Mesendoderm (in vitro differentiated cells): ENCODE measurements at places on chromosomes 12 and 14.
A peak's percentile ranks its signal among the peaks of the same experiment; 100 is the strongest.

DNA sequence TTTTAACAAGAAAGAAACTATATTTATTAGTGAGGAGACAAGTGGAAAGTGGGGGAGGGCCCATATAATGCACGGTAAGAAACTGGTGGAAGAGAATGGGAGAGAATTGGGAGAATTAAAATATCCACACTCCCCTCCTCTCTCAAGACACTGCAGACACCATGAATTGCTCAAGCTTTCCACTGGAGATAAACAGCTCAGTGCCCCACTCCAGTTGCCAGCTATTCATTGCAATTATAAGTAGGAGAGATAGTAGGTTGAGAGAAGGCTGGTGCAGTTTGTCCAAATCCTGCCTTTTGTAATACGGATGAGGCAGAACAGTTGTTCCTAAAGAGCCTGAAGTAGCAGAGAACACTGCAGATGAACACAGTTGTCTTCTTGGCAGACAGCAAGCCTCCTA lies 38.2 kb downstream of the DCAF5 start:
- no peaks in the 10 kb centered on the region for H3K4me1 ChIP-seq
- no peak overlapping the region for H3K27ac ChIP-seq
- no peak for DNase-seq
- no peaks in the 10 kb centered on the region for H3K27me3 ChIP-seq

DNA sequence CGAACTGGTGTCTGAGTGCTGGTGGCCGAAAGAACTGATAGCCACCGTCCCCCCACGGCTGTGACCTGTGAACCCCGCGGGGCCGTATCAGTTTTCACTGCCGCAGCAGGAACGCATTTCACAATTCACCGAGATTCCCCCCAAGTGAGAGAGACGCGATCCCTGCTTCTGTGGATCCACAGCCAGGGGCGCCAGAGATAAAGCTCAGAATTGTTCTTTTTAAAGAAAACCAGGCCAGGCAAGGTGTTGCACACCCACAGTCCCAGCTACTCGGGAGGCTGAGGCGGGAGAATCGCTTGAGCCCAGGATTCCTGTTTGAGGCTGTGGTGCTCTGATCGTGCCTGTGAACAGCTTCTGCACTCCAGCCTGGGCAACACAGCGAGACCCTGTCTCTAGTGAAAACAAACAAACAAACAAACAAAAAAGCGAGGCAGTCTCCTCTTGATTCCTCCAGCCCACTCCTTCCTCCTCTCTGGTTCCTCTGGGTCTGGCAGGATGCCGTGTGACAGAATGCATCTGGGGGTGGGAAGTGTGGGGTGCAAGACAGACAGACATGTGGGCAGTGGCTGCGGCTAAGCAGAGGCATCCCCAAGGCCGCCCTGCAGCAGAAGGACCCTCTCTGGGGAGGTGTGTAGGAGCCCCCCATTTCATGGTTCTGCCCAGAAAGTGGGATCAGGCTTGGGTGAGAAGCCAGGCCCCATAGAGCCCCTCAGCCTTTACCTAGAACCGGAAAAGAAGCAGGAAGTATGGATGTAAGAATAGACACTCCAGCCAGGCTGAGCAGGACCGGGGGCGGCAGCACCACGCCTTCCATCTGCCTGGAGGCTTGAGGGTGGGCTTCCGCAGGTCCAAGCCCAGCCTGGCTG lies 39.2 kb upstream of the PPP1R13B start:
- H3K27ac ChIP-seq: no peak overlapping the region
- H3K27me3 ChIP-seq: no peaks in the 10 kb centered on the region
- H3K36me3 ChIP-seq: no peaks in the 10 kb centered on the region
- H3K4me1 ChIP-seq: no peaks in the 10 kb centered on the region
- peak; percentile 73 for DNase-seq

GRCh38 chr12:15186597-15186996 lies 34.6 kb downstream of the RERG start:
- no peak overlapping the region for H3K4me3 ChIP-seq
- DNase-seq: no peak
- no peaks in the 10 kb centered on the region for H3K36me3 ChIP-seq
- H3K27ac ChIP-seq: no peak overlapping the region
- H3K27me3 ChIP-seq: no peaks in the 10 kb centered on the region
- no peaks in the 10 kb centered on the region for H3K4me1 ChIP-seq

DNA sequence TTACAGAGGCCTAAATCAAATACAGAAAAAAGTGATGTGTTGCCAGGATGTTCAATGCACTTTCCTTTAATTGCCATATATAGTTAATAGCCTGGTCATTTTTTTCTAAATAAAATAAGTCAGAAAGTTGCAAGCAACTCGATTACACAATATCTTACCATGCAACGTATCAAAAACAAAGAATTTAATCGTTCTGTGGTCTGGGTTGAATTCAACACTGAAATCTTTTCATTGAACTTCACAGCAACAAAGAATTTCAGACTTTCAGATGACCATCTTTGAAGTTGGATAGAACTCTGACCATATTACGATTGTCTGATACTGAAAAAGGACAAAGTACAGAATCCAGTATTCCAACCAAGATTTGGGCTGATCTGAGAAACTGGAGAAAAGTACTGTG lies 231.9 kb downstream of the SLC25A21 start:
- DNase-seq: no peak
- no peak overlapping the region for H3K4me3 ChIP-seq
- no peak overlapping the region for H3K27ac ChIP-seq
- no peaks in the 10 kb centered on the region for H3K27me3 ChIP-seq
- no peaks in the 10 kb centered on the region for H3K4me1 ChIP-seq
- H3K36me3 ChIP-seq: no peaks in the 10 kb centered on the region

DNA sequence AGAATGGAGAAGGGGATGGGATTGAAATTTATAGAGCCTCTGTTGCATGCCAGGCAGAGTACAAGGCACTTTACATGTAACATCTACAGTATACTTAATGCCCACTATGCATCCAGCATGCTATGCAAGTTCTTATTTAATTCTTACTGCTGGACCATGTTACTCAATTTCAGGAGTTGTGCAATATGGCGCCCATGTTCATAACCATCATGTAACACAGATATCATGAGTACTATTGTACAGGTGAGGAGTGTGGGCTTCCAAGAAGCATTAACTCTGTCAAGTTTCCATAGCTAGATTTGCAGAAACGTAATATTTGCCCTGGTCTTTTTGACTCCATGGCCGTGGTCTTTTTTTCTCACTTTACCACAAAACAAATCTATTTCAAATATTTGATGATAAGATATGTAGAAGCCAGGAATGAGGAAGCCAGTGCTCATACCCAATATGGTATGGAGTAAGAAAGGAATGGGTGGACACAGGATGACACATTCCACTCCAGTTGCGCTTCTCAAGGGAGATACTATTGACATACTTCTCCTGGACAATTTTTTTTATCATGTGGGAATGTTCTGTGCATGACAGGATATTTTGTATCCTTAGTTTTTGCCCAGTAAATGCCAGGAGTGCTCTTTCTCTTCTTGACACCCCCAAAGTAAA lies 191.8 kb downstream of the C12orf75 start:
- H3K4me1 ChIP-seq: no peaks in the 10 kb centered on the region
- no peak overlapping the region for H3K27ac ChIP-seq
- no peak for DNase-seq
- H3K4me3 ChIP-seq: no peak overlapping the region
- H3K36me3 ChIP-seq: no peaks in the 10 kb centered on the region

- no peaks in the 10 kb centered on the region for H3K36me3 ChIP-seq
- H3K27ac ChIP-seq: no peak overlapping the region
- H3K27me3 ChIP-seq: no peaks in the 10 kb centered on the region
Measured at GRCh38 chr12:32702473-32702872, 23.4 kb downstream of the DNM1L start.

- no peaks in the 10 kb centered on the region for H3K36me3 ChIP-seq
- no peak overlapping the region for H3K4me3 ChIP-seq
- H3K27ac ChIP-seq: no peak overlapping the region
- no peaks in the 10 kb centered on the region for H3K4me1 ChIP-seq
- no peaks in the 10 kb centered on the region for H3K27me3 ChIP-seq
Measured at GRCh38 chr12:77469578-77470333, 360.9 kb upstream of the NAV3 start.

GRCh38 chr14:24095271-24096068 lies 1.4 kb downstream of the PCK2 start:
- no peaks in the 10 kb centered on the region for H3K27me3 ChIP-seq
- DNase-seq: peak; percentile 94
- H3K4me3 ChIP-seq: peak overlapping the region; percentile 99
- peaks cover 10% of the 10 kb centered on the region for H3K36me3 ChIP-seq
- H3K27ac ChIP-seq: peak overlapping the region; percentile 90

DNA sequence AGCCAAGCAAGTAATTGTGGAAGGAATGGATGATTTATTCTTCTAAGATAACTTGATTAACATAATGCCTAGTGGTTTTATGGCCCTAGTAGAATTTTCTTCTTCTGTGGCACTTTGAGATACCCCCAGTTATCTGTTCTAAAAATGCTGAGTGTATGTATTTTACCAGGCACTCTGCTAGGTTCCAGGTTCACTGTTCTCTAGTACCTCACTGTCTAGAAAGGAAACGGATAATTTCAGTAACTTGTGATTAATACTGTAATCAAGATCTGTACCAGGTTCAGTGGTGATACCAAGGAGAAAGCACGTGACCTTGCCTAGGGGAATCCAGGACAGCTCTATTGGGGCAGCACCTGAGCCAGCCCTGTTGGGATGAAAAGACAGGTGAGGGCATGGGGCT lies 8.0 kb downstream of the ANO6 start:
- H3K27me3 ChIP-seq: no peaks in the 10 kb centered on the region
- no peak for DNase-seq
- H3K4me3 ChIP-seq: no peak overlapping the region
- H3K27ac ChIP-seq: no peak overlapping the region
- H3K36me3 ChIP-seq: no peaks in the 10 kb centered on the region
